HepG2 (cell line): ENCODE measurements at places on chromosomes 1 and 21. TPM values are rescaled to one million over a fixed set of nuclear protein-coding genes. Genes with fewer than 3 reads are reported as not detected.

The SYDE2 gene
- total RNA-seq = 5.3 and 7.9 TPM in 2 replicates

The TXNIP gene
- 24.4 and 25.4 TPM in 2 replicates for total RNA-seq

The DRAXIN gene
- total RNA-seq = 0.02 TPM in 1 of 2 replicates, not detected in the other

- H3K27me3 ChIP-seq = no peaks in the 10 kb centered on the region
- no peak for DNase-seq
- no peaks in the 10 kb centered on the region for H3K4me1 ChIP-seq
- H3K36me3 ChIP-seq = no peaks in the 10 kb centered on the region
Measured at GRCh38 chr1:97332716-97333115, 588.1 kb downstream of the DPYD start.

The TCEA3 gene
- total RNA-seq = 81.5 and 84.6 TPM in 2 replicates

The SPRR5 gene
- not detected in 2 replicates for total RNA-seq

GRCh38 chr1:94927405-94928175 lies 680 bp upstream of the CNN3 start:
- H3K27ac ChIP-seq = peak overlapping the region; percentile 95
- H3K4me3 ChIP-seq = peak overlapping the region; percentile 71
- H3K4me1 ChIP-seq = peaks cover 58% of the 10 kb centered on the region

The ST6GALNAC5 gene
- not detected in 2 replicates for total RNA-seq

The LIX1L gene
- total RNA-seq = 8.1 and 10.9 TPM in 2 replicates

The BPNT1 gene
- 43.9 and 68.2 TPM in 2 replicates for total RNA-seq
